SW480 (cell line): ENCODE measurements at places on chromosomes 4 and X.

DNA sequence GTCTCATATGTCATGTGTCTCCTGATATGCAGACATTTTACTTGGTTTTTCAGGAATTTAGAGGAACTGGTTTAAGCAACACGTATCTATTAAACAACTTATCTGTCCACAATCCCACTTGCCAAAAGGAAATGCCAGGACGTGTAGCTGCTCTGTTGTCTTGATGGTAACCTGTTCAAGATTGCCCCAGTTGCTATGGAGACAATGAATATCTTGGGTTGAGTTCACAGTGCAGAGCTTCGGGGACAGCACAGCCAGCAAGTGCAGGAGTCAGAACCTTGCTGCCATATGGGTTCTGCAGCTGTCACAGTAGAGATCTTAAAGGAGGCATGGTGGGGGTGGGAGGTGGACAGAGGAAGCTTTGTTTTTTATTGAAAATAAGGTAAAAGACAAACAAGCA lies 28.7 kb upstream of the FAM9B start:
- no peak for DNase-seq

GRCh38 chrX:68895341-68895755 lies 66.5 kb downstream of the EFNB1 start:
- DNase-seq, result peak; percentile 77

- DNase-seq, result peak; percentile 6
Observed at GRCh38 chr4:53943345-53944085, 120.9 kb downstream of the CHIC2 start.

DNA sequence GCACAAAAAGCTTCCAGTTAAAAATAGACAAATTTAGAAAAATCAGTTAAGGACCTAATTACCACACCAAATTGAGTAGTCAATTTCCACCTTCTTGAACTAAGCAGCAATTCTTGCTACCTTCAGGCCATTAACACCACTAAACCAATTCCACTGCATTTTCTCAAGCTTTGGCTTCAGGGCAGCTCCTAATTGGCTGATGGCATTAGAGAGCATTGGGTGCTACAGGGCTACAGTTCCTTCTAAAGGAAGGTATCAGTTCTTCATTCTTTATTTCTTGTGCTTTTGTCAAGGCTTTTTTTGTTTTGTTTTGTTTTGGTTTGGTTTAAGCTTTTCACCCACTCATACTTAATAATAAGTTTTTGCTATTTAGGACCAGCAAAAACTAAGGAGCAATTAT lies 90.2 kb upstream of the FAM241A start:
- no peak for DNase-seq

DNA sequence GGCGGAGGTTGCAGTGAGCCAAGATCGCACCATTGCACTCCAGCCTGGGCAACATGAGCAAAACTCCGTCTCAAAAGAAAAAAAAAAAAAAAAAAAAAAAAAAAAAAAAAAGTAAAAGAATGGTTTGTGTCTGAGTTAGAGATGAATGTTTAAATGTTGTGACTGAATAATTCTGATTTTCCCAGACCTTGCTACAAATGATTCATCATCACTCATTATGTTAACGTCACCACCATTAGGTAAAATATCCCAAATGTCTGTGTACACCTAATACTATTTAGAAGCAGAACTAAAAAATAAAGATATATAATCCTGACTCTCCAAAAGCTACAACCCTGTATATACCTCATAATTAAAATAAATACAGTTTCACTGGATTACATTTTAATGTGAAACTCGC lies 70.8 kb downstream of the HHIP start:
- no peak for DNase-seq

DNA sequence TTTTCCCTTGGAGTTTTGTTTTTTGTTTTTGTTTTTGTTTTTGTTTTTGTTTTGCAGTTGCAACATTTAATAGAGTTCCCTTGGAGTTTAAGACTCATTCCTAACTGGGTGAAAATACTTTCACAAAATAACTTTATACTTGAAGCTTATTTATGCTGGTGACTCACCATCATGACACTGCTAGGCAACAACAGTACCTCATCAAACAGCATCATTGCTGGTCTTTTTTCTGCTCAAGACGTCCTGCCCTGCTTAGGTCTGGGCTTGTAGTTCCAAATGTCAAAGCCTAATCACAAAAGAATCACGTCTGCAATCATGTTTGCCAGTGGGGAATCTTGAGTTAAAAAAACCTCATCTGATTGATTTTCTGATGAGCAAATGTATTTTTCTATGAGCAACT lies 105.7 kb upstream of the PRPS2 start:
- no peak for DNase-seq

DNA sequence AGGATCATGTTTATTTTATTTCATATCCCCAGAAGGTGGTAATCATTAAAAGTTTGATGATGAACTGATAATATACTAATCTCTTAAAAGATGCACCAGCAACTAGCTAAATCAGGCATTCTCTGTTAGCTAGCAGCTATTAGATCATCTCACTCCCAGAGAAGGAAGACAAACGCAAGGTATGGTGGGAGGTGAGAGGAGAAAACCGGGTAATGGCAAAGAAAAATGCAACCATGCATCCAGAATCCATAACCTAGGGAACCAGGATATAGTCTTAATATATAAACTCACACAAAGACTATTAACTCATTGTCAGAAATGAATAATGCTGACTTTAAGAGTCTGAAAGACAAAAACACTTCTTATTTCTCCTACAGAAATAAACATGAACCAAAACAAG lies 66.1 kb downstream of the WNK3 start:
- no peak for DNase-seq

- peak; percentile 64 for DNase-seq
Observed at GRCh38 chr4:100986360-100986868, 360.9 kb downstream of the PPP3CA start.

DNA sequence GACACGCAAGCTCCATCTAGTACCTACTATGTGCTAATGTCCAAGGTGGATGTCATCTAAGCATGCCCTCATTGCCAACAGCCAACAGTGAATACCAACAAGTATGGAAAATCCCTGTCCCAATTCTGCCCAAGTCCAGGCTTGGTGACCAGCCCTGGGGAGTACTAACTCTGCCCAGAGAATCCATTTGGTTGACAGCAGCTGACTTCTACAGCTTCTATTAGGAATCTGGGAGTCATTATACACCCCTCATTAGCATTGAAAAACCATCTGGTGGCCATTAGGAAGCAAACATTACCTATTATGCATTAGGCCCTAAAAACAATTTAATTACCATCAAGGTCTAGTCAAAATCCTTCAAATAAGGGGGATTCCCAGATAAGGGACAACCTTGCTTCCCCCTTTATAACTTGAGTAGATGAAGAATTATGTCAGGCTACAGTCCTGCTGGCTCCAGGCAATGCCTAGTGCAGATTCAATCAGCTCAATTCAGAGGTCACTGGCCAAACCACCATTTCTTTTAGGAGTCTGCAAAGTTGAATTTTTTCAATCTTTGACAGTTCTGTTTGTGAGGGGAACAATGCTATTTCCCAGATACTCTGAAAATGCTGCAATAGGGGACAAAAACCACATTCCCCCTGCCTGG lies 228.0 kb upstream of the LDB2 start:
- DNase-seq, result no peak

- DNase-seq, result peak; percentile 75
Observed at GRCh38 chrX:115344885-115345614, 55.5 kb downstream of the LUZP4 start.

DNA sequence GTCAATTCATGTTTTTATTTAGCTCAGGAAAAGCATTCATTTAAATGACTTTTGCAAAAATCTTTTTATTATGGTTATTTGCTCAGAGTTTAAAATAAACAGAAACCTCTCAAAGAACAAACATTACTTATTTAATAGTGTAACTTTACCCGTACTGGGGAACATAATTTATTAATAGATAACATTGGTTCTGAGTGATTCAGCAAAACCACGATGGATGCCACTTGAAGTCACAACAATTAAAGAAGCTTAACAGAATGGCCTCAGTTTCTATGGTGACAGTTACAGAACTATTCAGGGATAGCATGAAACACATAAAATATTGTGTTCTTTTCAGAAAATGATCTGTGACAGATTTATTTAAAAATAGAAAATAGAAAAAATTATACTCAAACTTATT lies 368.7 kb downstream of the CCSER1 start:
- DNase-seq, result no peak

DNA sequence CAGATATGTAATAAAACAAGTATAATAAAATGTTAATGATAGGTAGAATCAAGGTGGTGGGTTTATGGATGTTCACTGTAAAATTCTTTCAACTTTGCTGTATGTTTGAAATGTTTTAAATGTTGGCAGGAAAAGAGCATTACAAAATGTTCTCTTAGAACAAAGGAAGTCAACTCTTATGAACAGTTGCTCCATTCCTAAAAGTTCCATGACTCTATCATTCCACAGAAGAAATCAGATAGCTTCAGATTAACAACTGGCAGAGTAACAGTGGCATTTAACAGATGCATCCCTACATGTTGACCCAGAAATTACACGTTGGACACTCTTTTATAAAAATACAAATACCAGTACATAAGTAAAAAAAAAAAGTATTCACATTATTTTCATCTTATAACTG lies 2023.7 kb downstream of the ARAP2 start:
- no peak for DNase-seq

DNA sequence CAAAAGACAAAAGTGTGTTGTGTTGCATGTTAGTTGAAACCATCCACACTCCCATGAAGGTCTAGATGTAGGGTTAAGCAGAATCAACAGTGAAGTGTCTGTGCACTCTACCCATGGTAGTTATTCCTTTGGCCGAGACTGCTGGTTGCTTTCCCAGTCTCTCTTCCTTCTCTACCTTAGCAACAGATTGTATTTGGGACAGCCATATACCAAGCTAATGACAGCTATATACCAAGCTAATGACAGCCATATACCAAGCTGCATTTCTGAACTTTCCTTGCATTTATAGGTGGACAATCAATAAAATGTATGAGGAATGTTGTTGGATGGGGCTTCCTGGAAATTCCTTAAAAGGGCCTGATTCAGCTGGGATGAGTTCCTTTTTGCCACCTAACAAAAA lies 80.5 kb upstream of the ENPEP start:
- DNase-seq, result no peak

- DNase-seq, result no peak
Observed at GRCh38 chr4:76463568-76463967, 28.5 kb downstream of the SHROOM3 start.

DNA sequence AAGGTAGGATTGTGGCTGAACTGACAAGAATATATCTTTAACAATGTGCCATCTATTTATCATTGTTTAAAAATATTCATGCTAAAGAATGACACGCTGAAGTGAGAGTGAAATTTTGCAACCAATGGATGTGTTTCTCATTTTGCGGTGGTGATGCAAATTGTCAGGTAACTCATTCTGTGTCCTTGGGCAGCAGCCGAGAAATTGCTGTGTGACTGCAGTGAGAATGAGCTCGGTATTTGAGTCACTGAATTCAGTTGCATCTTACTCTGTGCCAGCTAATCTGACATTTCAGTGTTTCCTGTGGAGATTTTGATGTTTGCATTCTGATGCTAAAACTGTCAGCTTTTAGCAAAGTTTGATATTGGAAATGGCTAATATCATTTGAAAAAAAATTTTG lies 28.1 kb downstream of the MCUB start:
- DNase-seq, result no peak

DNA sequence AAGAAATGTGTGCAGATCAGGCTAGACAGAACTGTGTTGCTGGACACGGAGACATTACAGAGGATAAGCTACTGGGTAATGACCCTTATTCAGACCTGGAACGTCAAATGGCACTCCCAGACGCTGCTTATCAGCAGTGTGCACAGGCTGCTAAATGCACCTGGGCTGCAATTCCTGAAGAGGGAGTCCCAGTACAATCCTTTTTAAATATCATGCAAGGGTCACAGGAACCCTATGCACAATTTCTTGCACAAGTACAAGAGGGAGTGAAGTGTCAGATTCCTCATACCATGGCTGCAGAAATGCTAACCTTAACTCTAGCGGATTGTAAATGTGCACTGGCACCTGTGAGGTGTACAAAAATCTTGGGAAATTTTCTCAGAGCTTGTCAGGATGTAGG lies 16.9 kb downstream of the SPIN2B start:
- DNase-seq, result no peak

DNA sequence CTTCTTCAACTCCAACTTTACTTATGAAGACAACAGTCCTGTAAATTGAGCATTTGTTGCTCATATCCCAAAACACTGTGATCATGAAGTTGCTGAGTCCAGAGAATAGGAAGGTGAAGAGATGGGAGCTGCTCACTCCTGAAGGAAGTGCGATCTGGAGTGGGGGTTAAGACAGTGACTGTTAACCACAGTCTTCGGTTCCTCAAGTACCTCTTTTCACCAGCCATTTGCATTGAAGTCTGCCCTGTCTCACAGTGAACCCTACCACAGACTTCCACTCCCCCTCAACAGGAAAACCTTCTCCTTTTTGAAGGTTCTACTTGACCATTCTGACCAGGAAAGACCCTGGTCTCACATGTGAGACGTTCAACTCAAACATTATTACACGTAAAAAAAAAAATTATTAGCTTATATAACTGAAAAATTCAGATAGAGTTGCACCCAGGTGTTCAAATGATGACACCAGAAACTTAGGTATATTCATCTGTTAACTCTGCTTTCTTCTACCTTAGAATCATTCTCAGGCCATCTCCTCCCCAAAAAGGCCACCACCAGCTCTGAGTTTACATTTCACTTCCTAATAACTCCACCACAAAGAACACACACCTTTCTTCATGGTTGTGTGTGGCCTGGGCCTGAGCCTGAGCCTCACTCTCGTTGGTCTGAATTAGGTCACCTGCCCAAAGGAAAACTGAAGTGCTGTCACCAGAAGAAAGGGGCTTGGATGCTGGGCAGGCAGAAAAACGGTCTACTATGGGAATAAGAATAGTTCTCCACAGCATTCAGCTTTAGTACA lies 199.2 kb downstream of the DCTD start:
- DNase-seq, result no peak

- DNase-seq, result no peak
Observed at GRCh38 chr4:84809946-84810345, 156.5 kb downstream of the WDFY3 start.

- no peak for DNase-seq
Observed at GRCh38 chr4:71259911-71260331, 78.9 kb upstream of the SLC4A4 start.

DNA sequence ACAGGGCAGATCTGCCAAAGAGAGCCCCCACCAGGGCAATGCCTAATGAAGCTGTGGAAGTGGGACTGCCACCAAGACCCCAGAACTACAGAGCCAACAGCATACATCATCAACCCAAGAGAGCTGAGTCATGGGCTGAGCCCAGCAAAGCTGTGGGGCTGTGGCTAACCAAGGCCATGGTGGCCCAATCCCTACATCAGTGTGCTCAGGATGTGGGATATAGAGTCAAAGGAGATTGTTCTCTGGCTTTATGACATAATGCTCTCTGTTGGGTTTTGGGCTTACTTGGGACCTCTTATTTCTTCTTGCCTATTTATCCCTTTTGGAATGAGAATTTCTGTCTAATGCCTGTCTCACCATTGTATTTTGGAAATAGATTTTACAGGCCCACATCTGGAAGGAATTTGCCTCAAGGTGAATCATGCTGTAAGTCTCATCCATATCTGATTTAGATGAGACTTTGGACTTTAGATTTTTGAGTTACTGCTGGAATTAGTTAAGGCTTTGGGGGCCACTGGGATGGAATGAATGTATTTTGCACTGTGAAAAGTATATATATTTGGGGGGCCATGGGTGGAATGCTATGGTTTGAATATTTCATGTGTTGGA lies 5.4 kb upstream of the PRDM5 start:
- DNase-seq, result no peak

- DNase-seq, result no peak
Observed at GRCh38 chrX:123223409-123223808, 39.3 kb downstream of the GRIA3 start.

GRCh38 chrX:150499240-150499639 lies 69.2 kb upstream of the MTM1 start:
- no peak for DNase-seq
